ENCODE measurements at places on chromosomes 1 and 21.

DNA sequence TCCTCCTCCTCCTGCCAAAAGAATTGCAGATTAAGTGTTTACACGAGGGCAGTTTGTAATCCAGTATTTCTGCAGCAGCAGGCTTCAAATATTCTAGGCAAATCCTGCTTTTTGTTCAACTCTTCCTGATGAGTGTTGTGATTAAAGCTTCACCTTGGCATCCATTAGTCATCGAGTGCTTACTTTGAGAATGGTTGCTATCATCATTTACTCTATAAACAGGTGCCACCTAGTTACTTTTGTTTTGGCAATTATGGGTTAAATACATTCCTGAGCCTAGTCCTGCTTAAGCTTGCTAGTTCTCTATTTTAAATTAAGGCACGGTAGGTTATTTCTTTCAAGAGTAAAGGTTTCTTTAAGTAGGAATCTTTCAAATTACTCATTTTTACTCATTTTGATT is 20.3 kb downstream of the PDC start:
- DNase-seq = no peak

DNA sequence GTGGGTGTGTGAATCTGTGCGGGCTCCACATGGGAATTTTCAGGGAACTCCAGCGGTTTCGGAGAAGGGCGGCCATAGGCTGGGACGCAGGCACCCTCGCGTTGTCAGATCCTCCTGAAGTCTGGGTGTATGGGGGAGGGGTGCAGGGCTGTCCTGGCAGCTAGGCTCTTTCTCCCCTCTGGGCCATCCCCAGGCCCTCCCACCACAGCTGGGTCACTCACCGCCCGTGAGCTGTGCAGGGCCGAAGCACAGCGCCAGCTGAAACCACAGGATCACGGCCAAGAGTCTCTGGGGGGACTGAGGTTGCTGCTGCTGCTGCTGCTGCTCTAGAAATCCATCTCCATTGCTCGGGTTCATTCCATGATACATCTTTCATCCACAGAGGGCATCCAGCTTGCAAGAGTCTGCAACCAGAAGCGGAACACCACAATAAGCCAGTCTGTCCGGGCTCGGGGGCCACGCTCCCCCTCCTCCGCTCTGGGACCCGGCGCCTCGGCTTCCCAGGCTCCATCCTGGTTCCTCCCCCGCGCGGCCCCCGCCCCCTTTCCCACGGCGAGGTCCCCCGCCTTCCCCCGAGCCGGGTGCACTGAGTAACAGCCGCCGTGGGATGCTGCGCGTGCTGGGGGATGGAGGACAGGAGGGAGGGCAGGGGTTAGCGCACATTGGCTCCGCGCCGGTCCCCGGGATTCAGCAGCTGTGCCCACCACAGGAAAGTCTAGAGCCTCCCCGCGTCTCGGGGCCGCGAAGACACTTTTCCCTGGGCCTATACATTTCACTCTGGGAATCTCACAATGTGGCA is 720 bp downstream of the SUSD4 start:
- DNase-seq = peak; percentile 94

GRCh38 chr1:22710701-22711049 is at the start of gene EPHB2:
Gene EPHB2, plus strand, starts transcription at chr1:22710839. Its CDS starts 144 bp downstream, at chr1:22710983.
- DNase-seq = peak; percentile 98

GRCh38 chr1:102851616-102852015 is 256.7 kb downstream of the COL11A1 start:
- DNase-seq = no peak

DNA sequence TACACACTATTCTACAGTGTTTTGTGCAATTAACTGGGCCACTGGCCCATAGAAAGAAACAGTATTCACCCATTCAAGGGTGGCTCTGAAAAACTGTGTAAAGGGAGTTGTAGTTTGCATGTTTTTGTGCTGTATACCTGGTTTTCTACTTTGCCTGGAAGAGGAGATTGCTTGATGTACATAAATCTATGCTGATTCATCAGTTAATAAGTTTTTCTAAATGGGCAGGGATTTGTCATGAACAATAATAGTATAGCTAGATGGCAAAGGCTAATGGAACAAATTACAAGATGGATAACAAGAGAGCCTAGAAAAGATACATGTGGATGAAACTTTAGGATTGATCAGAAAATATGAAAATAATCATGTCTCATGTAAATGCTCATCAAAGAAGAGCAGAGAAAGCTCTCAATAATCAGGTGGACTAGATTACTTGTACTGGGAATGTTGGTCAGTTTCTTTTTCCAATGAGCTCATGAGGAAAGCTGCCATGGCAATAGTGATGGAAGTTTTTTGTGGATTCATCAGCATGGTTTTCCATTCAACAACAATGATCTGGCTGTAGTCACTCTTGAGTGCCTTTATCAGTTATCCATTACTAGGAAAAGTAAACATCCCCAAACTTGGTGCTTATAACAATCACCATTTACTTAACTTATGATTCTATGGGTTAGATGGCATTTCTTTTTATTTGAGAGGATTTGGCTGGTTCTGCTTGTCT is 602.8 kb downstream of the BRINP3 start:
- DNase-seq = no peak

DNA sequence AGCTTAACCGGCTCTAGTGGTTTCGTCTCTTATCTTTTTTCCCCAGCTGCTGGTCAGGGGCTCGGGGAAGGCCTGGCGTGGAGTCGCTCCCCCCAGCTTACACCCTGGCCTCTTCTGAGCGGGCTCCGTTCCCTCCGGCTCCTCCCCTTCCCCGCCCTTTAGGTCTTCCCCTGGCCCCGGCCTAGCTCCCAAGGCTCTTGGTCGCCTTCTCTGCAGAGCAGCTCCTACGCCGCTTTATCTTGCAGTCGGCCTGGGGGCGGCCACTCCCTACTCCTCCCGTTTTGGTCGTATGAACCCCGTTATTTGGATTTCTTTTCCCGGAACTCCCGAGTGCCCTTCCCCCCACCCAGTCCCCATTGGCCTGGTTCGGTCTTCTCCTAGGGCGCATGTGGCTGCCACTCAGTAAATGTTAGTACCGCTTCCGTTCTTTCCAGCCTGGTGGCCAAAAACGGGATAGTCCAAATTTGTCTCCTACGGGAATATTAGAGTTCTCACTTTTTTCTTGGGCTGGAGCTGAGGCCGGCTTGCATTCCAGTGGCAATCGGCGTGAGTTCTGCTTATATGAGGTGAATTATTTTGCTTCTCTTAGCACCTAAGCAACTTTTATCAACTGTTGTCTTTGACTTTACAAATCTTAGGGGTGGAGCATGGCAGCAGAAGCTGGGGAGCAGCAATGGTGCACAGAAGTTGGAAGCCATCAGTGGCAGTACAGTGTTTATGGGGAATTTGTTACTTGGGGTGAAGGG is 467 bp downstream of the THRAP3 start:
- peak; percentile 94 for DNase-seq

DNA sequence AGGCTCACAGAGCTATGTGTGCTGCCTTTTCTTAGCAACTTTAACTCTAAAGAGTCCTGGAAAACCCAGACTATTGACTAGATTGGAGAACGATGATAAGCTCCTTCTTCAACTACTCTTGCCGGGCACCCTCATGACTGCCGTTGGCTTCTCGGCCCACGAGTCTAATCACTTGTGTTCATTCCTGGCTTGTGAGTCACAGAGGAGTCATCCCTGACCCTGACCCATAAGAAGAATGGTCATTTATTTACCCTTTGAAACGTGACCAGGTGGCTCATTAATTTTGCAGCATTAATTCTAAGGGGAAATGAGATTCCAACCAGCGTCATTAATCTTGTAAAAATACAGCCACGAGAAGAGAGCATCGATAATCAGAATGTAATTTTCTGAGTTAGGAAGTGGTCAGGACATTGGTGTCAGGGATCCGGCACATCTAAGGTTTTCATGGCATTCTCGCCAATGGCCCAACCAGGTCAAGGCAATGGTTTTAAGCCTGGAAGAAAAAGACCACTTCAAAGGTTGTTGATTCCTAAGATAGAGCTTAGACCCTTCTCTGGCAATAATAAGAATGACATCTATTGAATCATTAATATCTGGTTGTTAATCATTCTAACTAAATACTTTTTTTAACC is 183.6 kb upstream of the RUNX1 start:
- DNase-seq = peak; percentile 65

DNA sequence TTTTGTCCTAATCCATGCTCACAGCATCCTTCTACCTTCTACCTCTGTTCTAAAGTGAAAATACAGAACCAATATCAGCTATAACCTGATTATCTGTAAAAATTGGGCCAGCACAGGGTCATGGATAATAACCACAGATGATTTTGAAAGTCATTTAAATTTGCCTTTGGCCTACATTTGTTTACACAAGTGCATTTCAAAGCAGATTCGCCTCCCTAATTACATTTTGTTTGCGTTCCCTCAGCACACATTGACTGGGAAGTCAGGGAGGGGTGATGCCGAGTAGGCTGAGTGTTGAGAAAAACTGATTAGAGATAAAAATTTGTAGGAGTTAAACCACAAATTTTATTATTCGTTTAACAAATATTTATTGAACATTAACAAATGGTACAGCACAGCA is 19.2 kb upstream of the RGS8 start:
- DNase-seq = no peak

- no peak for DNase-seq
These were observed 60.5 kb upstream of the SOD1 start for GRCh38 chr21:31599013-31599412.

DNA sequence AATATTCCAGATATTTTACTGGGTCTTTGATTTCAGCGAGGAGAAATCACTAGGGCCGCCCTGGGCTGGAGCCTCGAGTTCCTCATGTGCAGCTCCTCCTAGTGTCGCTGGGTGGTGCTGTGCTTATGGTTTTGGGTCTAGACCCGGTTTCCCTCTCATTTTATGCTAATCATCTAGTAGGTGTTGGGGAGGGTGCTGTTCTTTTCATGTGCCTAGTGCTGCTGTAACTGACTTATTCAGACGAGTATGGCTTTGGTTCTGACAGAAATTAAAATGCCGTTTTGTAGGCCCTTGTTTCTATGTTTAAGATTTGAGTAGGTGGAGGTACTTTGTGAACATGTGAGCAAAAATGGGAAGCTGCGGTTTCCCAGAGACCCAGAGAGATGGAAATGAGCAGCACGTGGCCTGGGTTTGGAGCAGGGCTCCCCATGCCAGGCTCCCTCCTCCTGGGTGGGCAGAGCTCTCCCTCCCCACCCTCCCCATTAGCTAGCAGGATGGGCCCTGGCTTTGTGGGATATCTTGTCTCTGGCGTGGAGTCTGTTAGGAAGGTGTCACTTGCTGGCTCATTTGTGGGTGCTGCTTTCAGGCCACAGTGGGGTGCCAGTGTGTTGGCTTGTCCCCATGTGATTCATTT is 74.0 kb upstream of the GPR88 start:
- DNase-seq = peak; percentile 68
